ENCODE measurements at places on chromosomes 5 and 9. TPM values are rescaled to one million over a fixed set of nuclear protein-coding genes. Genes with fewer than 3 reads are reported as not detected.

EGR1 gene
- 31.3 TPM for total RNA-seq

SLC36A3 gene
- total RNA-seq, result not detected

DOK3 gene
- 0.93 TPM for total RNA-seq

CKMT2 gene
- not detected for total RNA-seq

LCN9 gene
- 2.4 TPM for total RNA-seq

EFCAB9 gene
- total RNA-seq, result not detected

C5orf63 gene
- total RNA-seq, result 1.5 TPM

SEMA5A gene
- total RNA-seq, result 11.9 TPM

- peaks cover 11% of the 10 kb centered on the region for H3K4me1 ChIP-seq
- H3K27ac ChIP-seq, result no peak overlapping the region
- no peak overlapping the region for H3K4me3 ChIP-seq
Measured at GRCh38 chr9:131012023-131012334, 3.0 kb downstream of the LAMC3 start.

DNA sequence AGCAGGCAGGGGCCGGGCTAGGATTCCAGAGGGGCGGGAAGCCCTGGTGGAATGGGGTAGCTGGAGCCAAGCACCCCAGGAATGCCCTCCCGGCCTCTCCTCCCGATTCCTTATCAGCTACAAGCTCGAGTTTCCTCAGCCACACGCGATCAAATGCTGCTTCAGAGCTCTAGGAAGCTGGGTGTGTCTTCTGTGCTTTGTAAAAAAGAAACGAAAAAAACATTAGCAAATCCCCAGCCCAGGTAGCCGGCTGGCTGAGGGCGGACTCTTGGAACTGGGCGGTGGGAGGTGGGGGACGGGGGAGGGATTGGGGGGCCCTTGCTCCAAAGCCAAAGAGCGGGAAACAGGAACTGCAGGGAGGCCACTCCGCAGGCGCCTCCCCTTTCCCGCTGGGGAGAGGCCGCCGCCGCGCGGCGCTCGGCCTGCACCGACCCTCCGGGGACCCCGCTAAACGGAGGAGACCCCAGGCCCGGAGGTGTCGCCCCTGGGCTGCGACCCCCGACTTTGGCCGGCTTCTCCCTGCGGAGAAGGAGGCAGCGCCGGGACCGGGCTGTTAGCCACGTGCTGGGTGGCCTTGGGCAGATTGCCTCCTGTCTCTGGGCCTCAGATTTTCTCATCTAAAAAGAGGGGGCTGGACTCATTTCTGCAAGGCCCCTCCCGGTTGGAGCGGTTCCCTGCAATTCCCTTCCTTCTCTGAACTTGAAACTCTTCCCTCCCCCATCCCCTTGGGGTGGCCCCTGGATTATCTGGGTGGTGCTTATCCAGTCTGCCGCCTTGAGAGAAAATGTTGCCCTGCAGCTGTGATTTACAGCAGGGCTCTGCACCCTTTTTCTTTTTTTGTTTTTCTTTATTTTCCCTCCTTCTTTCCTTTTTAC lies 40.9 kb upstream of the FABP6 start:
- peak overlapping the region; percentile 21 for H3K4me3 ChIP-seq
- peaks cover 13% of the 10 kb centered on the region for H3K4me1 ChIP-seq
- no peaks in the 10 kb centered on the region for H3K36me3 ChIP-seq
- DNase-seq, result peak; percentile 70

GRCh38 chr9:124272979-124273378 lies 15.2 kb downstream of the NEK6 start:
- no peaks in the 10 kb centered on the region for H3K27me3 ChIP-seq
- no peak overlapping the region for H3K4me3 ChIP-seq
- DNase-seq, result no peak
- peaks cover 26% of the 10 kb centered on the region for H3K4me1 ChIP-seq
- no peaks in the 10 kb centered on the region for H3K36me3 ChIP-seq

- H3K27ac ChIP-seq, result no peak overlapping the region
- DNase-seq, result no peak
- H3K4me1 ChIP-seq, result no peaks in the 10 kb centered on the region
- H3K4me3 ChIP-seq, result no peak overlapping the region
Measured at GRCh38 chr5:159825551-159826051, 90.7 kb upstream of the ADRA1B start.

- no peak overlapping the region for H3K27ac ChIP-seq
- peaks cover 30% of the 10 kb centered on the region for H3K4me1 ChIP-seq
- no peaks in the 10 kb centered on the region for H3K36me3 ChIP-seq
- no peak for DNase-seq
- H3K4me3 ChIP-seq, result no peak overlapping the region
Measured at GRCh38 chr5:55601628-55602027, 66.9 kb upstream of the PLPP1 start.

DNA sequence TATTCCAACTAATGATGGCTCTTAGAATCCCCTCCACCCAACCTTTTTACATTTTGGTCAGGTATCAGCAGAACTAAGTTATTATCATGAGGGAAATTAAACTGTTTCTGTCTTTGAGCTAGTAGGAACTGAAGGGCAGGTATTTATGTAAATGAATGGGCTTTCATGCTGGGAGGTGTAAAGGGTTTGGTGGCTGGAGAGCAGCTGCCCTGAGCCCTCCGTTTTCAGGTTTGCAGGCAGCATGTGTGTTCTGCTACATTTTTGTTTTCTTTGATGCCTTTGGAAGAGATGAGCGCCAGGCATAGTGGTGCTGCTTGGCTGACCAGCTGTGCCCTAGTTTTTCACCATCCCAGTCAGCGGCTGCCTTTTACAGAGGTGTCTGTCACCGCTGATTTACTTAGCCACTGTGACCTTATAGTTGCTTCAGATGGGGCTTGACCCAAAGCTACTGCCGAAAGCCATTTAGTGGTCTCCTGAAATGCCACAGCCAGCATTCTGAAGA lies 231.9 kb downstream of the MAST4 start:
- peak; percentile 42 for DNase-seq
- no peaks in the 10 kb centered on the region for H3K36me3 ChIP-seq
- peak overlapping the region; percentile 45 for H3K4me3 ChIP-seq
- peak overlapping the region; percentile 0 for H3K27ac ChIP-seq

- H3K4me3 ChIP-seq, result no peak overlapping the region
- DNase-seq, result no peak
- H3K4me1 ChIP-seq, result no peaks in the 10 kb centered on the region
- H3K27ac ChIP-seq, result no peak overlapping the region
- no peaks in the 10 kb centered on the region for H3K36me3 ChIP-seq
- H3K27me3 ChIP-seq, result no peaks in the 10 kb centered on the region
Measured at GRCh38 chr5:173950829-173951228, 38.1 kb upstream of the C5orf47 start.

DNA sequence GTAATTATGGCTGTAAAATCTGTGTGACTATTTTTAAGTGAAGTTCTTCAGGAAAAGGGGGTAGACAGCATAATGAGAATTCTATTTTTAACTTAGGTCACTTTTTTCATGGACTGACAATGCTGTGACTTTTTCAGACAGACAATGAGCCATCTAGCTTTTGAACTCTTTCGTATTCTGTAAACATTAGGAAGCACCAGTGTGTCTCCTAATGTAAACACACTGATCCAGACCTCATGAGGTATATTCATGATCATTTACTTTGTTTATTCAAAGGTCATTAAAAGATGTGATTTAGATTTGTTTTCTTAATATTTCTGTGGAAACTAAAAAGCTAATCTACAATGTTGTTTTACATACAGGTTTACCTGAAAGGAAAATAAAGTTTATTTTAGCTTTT lies 352.6 kb downstream of the ADGRV1 start:
- H3K27ac ChIP-seq, result no peak overlapping the region
- H3K27me3 ChIP-seq, result no peaks in the 10 kb centered on the region
- no peak overlapping the region for H3K4me3 ChIP-seq
- H3K4me1 ChIP-seq, result peaks cover 10% of the 10 kb centered on the region

DNA sequence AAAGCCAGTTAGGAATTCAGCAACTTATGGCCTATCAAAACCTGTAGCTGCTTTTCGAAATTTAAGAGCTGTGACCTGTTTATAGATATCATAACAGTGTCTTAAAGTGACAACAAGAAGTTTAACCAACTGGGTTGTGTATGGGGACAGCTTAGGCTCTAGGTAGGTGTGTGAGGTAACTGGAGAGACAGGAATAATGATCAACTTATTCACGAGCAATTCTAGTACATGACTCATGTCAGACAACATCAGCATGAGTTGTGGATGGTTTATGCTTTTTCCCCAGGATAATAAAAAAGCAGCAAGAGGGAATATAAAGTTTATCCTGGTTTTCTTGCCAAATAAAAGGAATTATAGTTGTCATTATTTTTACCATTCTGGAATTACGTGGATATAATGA lies 88.6 kb downstream of the GDNF start:
- no peaks in the 10 kb centered on the region for H3K27me3 ChIP-seq
- no peak overlapping the region for H3K27ac ChIP-seq
- no peak for DNase-seq
- H3K36me3 ChIP-seq, result no peaks in the 10 kb centered on the region
- H3K4me1 ChIP-seq, result no peaks in the 10 kb centered on the region
- H3K4me3 ChIP-seq, result no peak overlapping the region
